ENCODE measurements at places on chromosomes 5 and 9.

DNA sequence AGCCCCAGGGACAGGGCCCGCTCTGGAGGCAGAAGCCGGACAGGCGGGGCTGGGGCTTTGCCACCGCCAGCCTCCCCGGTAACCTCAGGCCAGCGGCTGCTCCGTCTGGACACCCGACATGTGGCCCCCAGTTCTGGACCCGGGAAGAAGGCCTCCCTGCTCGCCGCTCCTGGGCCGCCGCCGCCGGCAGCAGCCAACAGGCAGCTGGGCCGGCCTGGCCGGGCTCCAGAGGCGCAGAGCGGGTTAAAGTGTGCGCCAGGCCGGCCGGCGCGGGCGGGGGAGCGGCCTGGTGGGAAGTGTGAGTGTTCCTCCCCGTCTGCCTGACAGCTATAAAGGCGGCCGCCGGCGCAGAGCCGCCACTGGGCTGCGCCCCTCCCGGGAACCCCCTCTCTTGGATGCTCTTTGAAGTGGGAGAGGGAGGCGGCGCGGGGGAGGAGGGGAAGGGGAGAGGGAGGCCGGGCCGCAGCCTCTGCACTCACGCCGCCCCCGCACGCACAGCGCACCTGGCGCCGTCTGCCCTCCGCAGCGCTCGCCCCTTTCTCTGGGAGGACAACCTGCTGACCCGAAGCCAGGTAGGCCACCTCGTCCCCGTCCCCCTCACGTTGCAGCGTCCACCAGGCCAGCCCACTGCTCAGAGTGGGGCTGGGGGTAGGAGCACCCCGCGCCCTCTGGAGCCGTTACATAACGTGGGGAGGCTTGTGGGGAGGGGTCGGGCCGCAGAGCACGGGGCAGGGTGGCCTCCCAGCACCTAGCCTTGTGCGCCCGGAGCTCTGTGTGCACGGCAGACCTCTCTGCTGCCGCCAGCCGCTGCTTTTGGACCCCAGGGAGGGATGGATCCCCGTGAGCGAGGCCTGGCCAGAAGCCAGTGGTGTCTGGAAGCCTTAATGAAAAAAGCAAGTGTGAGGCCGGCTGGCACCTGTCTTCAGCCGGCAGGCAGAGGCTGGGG lies at the start of gene ADAMTSL2:
Gene ADAMTSL2 (plus strand): TSS at position 359 of the 946 bp plus-strand sequence. CDS start 2,009 bp downstream, outside the sequence.
- H3K27ac ChIP-seq, result no peak within 1 kb of the TSS
- peak; percentile 56 for DNase-seq
- H3K36me3 ChIP-seq, result no peaks in the 10 kb centered on the region
- H3K4me1 ChIP-seq, result peaks cover 1% of the 10 kb centered on the region
- peaks cover 58% of the 10 kb centered on the region for H3K27me3 ChIP-seq
- no peak within 1 kb of the TSS for H3K4me3 ChIP-seq

DNA sequence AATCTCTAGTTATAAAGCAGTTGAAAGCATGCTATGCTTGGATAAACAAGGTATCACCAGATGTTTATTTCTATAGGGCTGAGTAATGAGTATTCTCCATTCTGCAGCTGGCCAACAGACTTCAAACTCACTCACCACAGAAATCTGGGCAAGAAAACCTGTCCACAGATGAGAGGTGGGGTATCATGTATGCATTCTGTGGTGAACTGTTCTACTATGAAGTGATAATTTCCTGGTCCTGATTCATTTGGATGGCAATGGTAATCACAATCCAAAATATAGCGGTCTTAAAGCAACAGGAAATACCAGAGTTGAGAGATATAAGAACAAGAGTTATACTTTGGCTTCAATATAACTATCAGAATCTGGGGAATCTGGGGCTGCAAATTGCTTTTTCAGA lies 65.9 kb upstream of the EFNA5 start:
- H3K27me3 ChIP-seq, result no peaks in the 10 kb centered on the region
- peak; percentile 87 for DNase-seq
- no peak overlapping the region for H3K27ac ChIP-seq
- H3K36me3 ChIP-seq, result no peaks in the 10 kb centered on the region
- no peak overlapping the region for H3K4me3 ChIP-seq

DNA sequence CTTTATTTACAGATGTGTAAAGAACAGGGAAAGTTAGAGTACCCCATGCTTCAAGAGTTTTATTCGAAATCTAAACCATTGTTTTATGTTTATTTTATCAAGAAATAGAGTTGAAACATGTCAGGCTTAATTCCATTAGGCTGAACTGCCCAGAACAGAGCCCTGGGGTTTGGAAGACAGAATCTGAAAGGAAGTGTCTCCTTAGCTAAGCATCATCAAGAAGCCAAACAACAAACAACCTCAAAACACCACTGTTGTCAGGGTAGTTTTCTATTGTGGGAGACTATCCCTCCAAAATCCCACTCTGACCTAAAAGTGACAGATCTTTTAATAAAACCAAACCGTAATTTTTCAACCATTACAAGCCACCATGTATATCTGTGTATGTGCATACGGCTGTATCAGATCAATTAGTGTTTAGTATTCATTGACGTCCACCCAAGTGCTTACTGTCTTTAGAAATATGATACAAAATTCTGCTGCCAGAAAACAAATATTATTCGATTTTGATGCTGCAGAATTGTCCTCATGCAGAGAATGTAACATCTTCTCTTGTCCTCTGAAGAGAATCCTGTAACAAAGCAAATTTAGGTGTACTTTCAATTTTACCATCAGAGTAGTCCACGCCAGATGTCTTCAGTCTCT lies 271.9 kb upstream of the TMEM161B start:
- no peaks in the 10 kb centered on the region for H3K27me3 ChIP-seq
- no peaks in the 10 kb centered on the region for H3K36me3 ChIP-seq
- no peak overlapping the region for H3K27ac ChIP-seq
- no peak for DNase-seq

GRCh38 chr5:179974246-179974945 lies 66.7 kb upstream of the TBC1D9B start:
- H3K27me3 ChIP-seq, result no peaks in the 10 kb centered on the region
- no peaks in the 10 kb centered on the region for H3K4me1 ChIP-seq
- no peak for DNase-seq
- no peak overlapping the region for H3K27ac ChIP-seq
- H3K4me3 ChIP-seq, result no peak overlapping the region

DNA sequence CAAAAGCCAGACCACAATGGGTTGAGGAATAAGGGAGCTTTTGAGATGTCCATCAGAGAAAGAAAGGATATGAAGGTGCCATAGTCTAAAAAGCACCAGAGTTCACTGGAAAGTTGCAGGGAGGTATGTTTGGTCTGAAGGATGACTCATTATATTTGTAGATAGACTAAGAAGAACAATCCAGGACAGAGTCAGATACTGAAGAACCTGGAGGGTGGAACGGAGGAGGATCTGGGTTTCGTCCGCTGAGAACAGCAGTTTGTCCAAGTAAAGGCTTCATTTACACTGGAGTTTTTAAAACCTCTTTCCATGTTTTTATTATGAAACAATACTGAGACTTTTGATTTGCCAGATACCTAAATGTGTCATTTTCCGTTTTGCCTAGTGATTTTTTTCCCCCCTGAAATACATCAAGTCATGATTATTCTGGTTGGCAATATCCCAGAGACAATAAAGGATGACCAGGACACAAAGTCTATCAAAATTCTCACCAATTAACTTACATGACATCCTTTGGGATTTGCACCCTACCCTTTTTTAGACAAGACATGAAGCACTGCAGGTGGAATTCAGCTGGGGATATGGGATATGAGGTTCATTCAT lies 219.9 kb downstream of the MLLT3 start:
- no peak overlapping the region for H3K27ac ChIP-seq
- H3K4me1 ChIP-seq, result no peaks in the 10 kb centered on the region
- no peaks in the 10 kb centered on the region for H3K36me3 ChIP-seq
- no peaks in the 10 kb centered on the region for H3K27me3 ChIP-seq
- DNase-seq, result peak; percentile 8
- H3K4me3 ChIP-seq, result no peak overlapping the region
